Astrocyte of the spinal cord (primary cell): ENCODE measurements at places on chromosomes 7 and 10.

GRCh38 chr7:151086802-151087244, 548 bp downstream of the AGAP3 start:
- DNase-seq: peak; percentile 30

GRCh38 chr10:74919671-74920070, 93.3 kb downstream of the KAT6B start:
- no peak for DNase-seq

DNA sequence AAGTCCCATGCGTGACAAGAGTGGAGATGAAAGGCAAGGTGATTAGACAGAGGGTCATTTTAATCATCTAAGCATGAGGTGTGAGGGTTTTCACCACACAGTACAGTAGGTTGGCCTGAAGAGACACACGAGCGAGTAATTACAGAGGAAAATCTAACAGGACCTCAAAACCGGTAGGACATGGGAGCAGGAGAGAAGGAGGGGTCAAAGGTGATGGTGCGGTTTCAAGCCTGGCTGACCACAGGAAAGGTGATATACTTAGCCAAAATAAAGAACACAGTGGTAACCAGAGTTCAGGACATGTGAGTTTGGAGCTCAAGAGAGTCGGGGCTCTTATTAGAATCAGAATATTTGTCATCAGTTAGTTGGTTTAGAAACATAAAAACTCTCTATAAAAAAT, 20.0 kb downstream of the GLI3 start:
- DNase-seq: peak; percentile 36

- DNase-seq: peak; percentile 34
Measured at GRCh38 chr10:12984165-12984747, 17.3 kb downstream of the CCDC3 start.

DNA sequence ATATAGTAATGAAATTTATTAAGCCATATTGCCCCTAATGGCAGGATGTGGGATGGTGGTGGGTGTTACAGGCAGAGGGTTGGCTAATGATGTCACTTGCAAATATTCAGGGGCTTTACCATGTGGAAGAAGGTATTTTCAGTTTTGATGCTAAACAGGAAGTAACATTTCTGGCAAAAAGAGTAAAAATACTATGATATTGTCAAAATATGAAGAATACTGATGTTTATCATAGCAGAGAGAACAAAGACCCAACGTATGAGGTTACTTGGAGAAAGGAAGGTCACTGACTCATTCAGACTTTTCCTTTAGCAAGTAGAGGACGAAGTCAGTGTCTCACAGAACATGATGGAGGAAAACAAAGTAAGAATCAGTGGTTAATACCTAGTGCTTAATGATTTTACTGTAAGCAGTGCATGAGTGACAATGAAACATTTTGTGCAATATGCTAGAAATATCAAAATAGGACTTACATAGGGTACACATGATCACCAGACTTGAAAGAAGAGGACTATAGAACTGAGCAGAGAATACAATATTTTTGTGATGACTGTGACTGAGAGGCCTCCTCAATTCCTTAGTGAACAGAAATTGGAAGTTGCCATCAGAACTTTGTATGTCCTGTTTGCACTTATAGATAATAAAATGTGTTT, 89.7 kb upstream of the STEAP4 start:
- DNase-seq: no peak

DNA sequence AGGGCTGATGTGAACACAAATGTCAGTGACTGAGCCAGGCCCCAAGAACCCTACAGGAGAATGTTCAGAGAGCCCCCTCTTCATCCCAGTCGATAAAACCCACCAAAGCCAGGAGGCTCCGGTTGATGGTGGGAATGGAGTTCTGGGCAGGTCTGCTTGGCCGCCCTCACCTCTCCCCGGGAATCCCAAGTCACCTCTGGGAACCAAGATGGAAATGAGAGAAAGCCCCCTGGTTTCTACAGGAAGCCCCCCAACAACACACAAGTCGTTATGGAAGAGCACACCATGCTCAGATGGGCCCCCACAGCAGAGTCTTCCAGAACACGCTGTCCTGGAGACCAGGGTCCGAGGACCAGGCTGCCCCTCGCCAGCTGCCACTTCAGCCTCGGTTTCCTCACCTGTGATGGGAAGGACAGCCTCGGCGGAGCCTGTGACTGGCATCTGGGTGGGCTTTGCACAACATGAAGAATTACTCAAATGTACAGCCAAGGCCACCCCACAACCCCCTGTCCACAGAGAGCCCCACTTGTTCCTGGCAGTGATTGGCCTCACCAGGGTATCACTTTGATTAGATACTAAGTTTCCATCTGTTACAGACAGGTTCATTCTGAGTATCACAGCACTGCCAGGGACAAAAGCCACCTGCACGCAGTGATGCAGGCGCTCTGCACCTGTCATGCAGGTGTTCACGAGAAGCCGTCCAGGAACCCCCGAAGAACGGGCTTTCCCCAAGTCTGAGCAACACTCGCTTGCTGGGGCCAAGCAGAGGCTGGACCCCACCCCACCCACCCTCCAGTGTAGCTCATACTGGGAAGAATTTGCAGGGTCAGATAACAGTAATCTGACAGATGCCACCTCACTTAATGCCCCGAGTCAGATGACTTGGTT, 57.6 kb downstream of the MKI67 start:
- DNase-seq: no peak

DNA sequence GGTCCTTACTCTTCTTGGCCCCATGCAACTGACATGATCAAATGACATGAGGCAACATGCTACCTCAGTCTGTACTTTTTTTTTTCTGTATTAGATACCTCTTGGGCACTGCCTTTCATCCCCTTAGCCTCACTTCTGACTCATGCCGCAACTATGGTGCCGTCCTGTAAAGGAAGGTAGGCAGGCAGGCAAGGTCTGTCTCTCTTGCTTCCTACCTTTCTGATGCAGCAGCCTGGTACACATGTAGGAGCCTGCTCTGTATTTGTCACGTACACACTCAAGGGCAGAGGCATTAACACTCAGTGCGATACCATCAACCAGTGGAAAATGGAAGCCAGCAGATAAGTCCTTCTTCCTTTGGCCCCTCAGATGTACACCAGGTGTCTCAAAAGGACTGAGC, 146.7 kb downstream of the ATE1 start:
- DNase-seq: no peak

- DNase-seq: no peak
Measured at GRCh38 chr10:9452056-9452455, 1397.6 kb downstream of the GATA3 start.

DNA sequence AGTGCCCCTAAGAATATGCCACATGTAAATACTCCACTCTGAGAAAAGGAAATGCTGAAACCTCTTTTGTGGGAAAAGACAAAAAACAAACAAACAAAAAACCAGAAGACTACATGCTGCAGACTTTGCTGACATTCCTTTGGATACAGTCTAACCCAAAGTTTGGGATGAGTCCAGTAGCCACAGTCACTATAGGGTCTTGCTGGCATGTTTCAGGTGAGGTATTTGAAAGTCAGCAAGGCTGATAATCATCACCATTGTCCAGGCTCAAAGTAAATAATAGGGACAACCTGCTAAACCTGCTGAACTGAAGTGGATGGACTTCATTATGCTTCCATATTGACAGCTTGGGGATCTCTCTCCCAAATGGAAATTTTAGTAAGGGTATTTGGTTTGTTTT, 1087.0 kb upstream of the LRRTM3 start:
- no peak for DNase-seq

- DNase-seq: no peak
Measured at GRCh38 chr7:99000904-99001465, 122.7 kb downstream of the TRRAP start.

DNA sequence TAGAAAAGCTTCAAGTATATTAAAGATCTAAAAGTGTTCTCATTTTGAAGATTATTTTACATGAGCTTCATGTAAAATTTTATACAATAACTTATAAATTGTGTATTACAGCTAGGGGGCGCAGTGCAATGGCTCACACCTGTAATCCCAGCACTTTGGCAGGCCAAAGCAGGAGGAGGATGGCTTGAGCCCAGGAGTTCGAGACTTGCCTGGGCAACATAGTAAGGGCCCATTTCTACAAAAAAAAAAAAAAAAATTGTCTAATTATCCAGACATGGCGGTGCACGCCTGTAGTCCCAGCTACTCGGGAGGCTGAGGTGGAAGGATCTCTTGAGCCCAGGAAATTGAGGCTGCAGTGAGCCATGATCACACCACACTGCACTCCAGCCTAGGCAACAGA, 16.6 kb downstream of the ACBD5 start:
- DNase-seq: peak; percentile 39

DNA sequence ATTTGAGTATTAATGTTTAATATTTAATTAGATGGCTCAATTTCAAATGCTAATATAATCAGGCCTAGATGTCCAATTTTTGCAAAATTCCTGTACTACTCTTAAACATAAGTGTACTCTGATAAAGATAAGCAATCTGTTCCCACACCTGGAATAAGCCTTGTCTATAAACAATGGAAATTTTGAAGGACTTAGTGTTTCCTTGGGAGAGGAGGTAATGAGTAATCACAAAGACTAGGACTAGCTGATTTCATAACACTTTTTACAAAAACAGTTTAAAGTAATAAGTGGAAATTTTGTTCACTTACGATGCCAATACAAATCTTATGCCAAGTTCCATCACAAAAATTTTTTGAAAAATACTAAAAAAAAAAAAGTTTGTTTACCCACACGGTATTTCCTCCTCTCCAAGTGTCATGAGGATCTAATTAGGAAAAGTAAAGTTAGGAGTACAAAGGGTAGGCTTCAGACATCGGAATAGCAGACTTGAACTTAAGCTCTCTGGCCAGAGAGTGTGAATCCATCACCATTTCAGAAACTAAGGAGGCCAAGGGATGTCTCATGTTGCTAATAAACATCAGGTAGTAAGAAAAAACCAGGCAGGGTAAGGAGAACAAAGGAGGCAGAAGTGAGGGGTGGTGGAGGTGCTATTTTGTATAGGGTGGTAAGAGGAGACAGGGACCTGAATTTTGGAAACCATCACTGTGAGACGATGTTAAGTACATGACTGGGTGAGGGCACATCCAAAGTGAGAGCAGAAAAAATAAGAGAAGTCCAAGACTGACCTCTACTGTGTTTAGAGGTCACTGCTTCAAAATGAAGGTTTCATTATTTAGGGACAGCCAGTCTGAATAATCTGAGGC, 61.3 kb downstream of the RAPGEF5 start:
- no peak for DNase-seq

GRCh38 chr10:132685101-132685891, 100.7 kb downstream of the NKX6-2 start:
- peak; percentile 65 for DNase-seq

- peak; percentile 38 for DNase-seq
Measured at GRCh38 chr7:12423997-12424745, 20.5 kb upstream of the VWDE start.

DNA sequence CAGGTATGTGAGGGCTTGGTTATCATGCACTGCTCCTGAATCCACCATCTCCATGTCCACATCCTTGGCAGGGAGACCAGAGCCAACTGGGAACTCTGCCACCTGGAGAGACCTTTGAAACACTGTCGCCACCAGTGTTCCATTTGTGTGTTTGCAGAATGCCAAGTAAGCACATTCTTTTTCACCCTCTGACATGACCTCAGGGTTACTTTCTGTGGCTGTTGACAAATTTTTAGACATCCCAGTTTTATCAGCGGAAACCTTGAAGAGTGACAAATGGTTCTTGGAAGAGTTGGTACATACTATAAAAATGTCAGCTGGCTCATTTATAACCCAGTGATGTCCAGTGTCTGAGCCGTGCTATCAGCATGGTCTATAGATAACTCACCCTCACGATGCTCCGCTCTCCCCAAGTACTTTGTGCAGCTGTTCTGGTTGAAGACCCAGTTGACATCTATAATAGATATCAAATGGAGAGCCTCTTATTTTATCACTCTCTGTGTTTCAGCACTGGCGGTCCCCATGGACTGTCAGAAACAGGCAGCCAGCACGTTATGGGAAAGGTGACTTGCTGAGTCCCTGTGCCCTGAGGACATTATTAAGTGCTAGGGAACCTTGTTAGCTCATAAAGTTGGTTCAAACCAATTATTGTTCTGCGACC, 563.1 kb upstream of the GALNT17 start:
- no peak for DNase-seq

GRCh38 chr10:75542906-75543305, 111.5 kb downstream of the LRMDA start:
- DNase-seq: peak; percentile 56

- DNase-seq: no peak
Measured at GRCh38 chr7:70616211-70616610, 515.7 kb upstream of the GALNT17 start.
